Activated CD4-positive, alpha-beta memory T cell treated with anti-CD3 and anti-CD28 coated beads for 36 hours (primary cell): ENCODE measurements at places on chromosomes 13 and 19.

GRCh38 chr13:52449331-52450011, 963 bp downstream of the VPS36 start:
- DNase-seq, result no peak

GRCh38 chr19:38210458-38210987, 13.5 kb downstream of the DPF1 start:
- no peak for DNase-seq

DNA sequence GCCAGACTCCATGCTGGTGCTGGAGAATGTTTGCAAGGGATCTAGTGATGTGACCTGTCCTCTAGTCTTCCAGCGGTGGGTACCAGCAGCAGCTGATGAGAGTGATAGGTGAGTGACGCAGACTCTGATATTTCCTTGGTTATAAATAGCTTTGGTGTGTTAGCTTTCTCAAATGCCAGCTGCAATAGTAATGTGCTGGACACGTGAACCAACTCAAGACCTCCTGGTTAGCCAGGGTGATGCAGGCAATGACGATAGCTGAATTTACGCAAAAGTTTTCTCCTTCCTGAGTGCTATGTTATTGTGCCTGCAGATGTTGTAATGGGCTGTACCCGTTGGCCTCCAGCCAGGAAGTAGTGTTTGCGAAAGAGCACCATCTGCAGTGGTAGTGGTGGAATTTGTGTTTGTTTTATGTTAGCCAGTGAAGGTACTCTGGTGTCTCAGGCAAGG, 129.5 kb downstream of the CYSLTR2 start:
- DNase-seq, result no peak

DNA sequence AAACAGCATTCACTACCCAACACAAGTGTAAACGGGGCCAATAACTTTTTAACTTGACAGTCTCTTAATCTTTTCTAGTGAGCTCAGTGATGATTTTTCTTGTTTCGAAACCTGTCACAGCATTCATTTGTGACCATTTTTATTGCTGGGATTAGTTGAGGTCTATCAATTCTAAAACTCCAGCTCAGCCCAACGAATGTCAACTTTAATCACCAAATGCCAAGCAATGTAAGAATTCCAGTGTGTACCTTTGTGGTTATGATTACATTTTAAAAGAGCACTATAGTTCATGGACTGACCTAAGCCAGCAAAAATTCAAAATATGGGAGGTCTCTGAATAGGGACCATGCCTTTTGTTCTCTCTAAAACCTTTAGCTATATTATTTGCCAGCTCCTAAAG, 694.3 kb upstream of the SGCG start:
- DNase-seq, result no peak

- no peak for DNase-seq
Measured at GRCh38 chr13:93709506-93710244, 483.1 kb downstream of the GPC6 start.

DNA sequence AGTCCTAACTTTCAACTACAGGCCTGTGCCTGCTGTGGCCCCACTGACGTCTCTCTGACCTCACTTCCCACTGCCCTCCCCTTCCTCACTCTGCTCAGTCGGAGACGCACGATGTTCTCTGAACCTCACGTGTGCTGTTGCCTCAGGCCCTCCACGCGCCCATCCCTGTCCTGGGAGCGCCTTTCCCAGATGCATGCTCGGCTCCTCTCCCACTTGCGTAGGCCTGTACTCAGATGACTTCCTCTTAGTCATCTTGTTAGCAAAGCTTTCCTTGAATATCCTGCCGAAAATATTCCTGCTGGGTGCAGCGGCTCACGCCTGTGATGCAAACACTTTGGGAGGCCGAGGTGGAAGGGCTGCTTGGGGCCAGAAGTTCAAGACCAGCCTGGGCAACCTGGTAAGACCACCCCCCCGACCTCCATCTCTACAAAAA, 9.3 kb upstream of the SYT5 start:
- DNase-seq, result no peak

DNA sequence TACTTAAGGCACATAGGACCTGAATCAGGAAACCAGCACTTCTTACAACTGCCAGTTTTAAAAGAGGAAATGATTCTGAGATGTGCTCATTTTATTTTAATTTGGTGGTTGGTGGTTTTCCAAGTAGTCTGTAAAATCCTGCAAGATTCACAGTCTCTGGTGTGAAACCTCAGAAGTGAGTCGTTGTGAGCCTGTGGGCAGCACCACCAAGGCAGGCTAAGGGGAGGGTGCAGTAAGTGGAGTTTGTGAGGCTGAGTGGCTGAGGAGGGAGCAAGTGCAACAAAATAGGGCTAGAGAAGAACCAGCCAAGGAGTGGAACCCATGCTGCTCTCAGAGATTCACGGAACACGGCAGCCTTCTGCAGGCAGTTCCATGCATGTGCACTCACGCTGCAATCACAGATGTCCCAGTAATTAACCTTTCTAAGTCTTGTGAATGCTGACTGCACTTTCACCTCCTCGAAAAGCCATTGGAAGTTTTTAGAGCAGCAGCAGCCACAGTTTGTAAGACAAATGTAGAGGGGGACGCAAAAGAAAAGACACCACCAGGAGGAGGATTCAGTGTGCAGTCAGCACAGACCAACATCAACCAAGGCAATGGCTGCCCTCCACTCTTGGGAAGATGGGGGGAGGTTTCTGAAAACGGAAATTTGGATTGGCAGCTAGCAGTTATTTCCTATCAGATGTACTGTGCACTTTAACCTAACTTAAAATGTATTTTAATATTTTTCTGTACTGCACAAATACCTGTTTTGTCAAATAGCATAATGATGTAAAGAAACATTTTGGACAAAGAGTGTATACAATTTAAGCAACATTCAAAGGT, 44.9 kb downstream of the ESD start:
- peak; percentile 74 for DNase-seq

GRCh38 chr19:41707502-41707812, 969 bp upstream of the CEACAM5 start:
- DNase-seq, result no peak

DNA sequence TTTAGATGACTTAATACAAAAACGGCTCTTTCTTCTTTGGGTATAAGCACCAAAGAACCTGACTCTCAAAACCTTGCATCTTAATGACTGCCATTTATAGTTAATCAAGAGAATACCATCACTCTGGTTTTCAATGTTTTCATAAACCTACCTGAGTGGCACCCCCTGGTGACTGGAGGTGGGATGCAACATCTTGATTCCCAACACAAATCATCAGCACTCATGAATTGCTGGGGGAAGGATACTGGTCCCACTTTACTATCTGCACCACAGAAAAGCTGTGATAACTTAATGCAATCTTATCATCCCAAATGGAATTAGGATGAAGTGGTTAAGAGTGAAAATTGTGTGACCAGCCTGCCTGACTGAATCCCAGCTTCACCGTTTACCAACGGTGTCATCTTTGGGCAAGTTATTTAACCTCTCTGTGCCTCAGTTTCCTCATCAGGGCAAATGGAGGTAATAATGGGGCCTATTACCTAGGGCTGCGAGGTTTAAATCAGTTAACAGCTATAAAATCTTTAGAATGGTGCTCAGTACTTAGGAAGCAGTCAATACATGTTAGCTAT, 366.4 kb downstream of the KLF12 start:
- peak; percentile 56 for DNase-seq

DNA sequence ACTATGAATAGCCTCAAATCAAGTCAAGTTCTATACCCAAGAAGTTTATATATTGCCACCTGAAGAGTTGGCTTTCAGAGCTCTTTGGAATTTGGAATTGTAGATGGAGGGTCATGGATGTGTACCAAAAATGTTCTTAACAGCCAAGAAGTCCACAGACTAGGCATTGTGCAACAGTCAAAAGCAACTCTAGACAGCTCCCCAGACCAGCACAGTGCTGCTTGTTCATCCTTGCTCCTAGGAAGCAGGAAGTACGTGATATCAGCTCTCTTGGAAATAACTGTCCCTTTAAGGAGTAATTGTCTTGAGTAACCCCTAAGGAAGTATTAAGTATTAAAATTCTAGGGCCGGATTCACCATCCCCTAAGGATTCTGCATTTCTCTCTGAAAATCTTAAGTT, 30.7 kb upstream of the IL17D start:
- no peak for DNase-seq

GRCh38 chr13:32284927-32285632, 30.1 kb downstream of the ZAR1L start:
- DNase-seq, result no peak

DNA sequence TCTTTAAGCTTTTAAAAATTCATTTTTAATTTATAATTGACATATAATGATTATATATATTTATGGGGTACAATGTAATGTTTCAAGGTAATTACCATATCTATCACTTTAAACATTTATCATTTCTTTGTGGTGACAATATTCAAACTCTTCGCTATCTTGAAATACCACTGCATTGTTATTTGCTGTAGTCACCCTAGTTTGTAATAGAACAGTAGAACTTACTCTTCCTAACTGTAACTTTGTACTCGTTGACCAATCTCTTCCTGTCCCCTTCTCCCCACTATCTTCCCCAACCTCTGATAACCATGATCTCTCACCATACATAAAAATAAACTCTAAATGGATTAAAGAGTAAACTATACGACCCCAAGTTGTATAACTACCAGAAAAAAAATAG, 20.4 kb downstream of the COG6 start:
- DNase-seq, result no peak

- no peak for DNase-seq
Measured at GRCh38 chr13:21465710-21466160, 6.6 kb upstream of the ZDHHC20 start.

GRCh38 chr19:51803519-51803918, 8.6 kb downstream of the FPR3 start:
- DNase-seq, result no peak

DNA sequence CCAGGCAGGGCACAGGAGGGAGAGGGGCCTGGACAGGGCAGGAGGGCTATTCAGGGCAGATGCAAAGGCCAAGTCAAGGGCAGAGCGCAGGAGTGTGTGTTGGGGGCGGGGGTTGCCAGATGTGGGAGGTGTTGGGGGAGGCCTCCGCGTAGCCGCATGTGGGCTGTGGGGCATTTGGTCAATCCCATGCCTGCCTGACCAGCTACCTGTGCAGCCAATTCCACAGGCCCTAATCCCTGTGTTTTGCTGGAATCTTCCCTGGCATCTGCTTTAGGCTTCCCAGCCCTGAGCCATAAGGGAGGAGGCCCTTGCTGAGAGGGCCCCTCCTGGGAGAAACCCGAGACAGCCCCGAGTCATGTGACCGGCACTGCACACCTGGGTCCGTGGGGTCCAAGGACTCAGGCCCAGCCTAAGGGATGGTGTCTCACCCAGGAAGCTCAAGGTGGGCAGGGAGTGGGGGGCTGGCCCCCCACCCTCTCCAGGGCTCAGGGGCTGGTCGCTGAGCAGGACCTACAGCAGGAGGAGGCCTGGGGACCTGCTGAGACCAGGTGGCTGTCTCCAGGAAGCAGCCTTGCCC, 20.3 kb downstream of the RFX1 start:
- DNase-seq, result peak; percentile 46

DNA sequence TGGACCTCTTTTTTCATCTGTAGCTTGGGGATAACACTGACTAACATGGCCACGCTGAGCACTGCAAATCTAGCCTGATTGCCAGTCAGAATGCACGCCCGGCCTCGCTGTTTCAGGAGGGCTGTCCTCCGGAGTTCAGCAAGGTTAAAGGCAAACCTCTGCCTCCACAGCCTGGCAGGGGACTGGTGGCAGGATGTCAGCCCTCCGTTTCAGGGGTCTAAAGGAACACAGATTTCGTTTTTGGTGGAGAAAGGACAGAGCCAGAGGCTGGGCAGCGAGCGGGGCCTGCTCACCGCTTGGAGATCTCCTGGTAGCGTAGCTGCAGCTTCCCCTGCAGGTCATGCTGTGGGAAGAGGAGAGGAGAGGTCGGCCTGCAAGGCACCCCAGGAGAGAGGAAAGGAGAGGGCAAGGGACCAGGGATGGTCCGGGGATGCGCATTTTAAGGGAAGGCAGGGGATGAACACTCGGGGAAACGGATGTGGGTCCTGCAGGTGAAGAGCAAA, 560 bp downstream of the NDUFA7 start:
- DNase-seq, result peak; percentile 52

- no peak for DNase-seq
Measured at GRCh38 chr19:16522559-16523377, 19.5 kb downstream of the CHERP start.

DNA sequence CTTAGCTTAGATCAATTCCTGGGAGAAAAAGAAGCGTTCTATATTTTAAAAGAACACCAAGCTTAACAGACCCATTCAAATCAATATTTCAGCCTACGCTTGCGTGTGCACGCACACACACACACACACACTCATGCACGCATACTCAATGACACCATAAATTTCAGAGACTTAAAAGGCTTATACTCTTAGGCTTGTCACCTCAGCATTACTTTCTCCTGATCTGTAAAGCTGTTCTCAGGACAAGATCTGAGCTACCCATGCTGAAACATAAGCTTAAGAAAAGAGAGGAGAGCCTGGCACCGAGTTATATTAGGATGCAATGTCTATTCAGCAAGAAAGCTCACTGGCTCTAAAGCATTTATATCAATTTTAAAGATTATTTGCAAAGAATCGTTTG, 368.5 kb downstream of the FGF14 start:
- DNase-seq, result no peak
